Glutamatergic neuron (in vitro differentiated cells): ENCODE measurements at places on chromosomes 13 and 19. TPM values are rescaled to one million over a fixed set of nuclear protein-coding genes. Genes with fewer than 3 reads are reported as not detected.
A peak's percentile ranks its signal among the peaks of the same experiment; 100 is the strongest.

The GPX4 gene
- 210 TPM for total RNA-seq

The IGFL1 gene
- total RNA-seq = not detected

- H3K36me3 ChIP-seq = peaks cover 36% of the 10 kb centered on the region
- H3K27me3 ChIP-seq = peaks cover 11% of the 10 kb centered on the region
- H3K4me1 ChIP-seq = peaks cover 10% of the 10 kb centered on the region
- DNase-seq = no peak
- peak overlapping the region; percentile 38 for H3K27ac ChIP-seq
- H3K4me3 ChIP-seq = no peak overlapping the region
Measured at GRCh38 chr13:112902101-112902651, 66.8 kb upstream of the MCF2L start.

GRCh38 chr13:20901668-20902437 is 693 bp downstream of the XPO4 start:
- no peaks in the 10 kb centered on the region for H3K36me3 ChIP-seq
- H3K27ac ChIP-seq = peak overlapping the region; percentile 59
- H3K4me3 ChIP-seq = peak overlapping the region; percentile 97

GRCh38 chr13:23561261-23561660 is 9.0 kb upstream of the TNFRSF19 start:
- no peaks in the 10 kb centered on the region for H3K4me1 ChIP-seq
- H3K4me3 ChIP-seq = no peak overlapping the region
- no peaks in the 10 kb centered on the region for H3K27me3 ChIP-seq
- no peaks in the 10 kb centered on the region for H3K36me3 ChIP-seq
- no peak for DNase-seq

DNA sequence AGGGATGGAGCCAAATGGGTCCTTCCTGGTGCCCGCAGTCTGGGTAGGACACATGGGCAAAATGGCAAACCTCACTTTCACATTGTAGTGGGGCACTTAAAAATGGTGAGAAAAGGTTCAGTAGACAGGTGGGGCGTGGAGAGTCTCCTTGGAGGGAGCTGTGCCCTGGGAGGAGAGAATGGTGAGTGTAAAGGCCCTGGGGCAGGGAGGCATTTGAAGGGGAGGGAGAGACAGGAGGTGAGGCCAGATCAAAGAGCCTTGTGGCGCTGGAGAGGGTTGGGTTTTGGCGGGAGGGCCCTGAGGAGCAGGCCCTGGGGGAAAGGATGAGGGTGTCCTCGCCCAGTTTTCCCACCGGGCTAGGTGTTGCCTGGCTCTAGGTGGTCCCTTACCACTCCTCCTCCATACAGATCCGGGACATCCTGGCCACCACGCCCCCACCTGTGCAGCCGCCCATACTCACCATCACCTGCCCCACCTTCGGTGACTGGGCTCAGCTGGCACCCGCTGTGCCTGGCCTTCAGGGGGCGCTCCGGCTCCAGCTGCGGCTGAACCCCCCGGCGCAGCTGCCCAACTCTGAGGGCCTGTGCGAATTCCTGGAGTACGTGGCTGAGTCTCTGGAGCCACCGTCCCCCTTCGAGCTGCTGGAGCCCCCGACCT is 6.3 kb downstream of the MAP1S start:
- DNase-seq = peak; percentile 53
- peaks cover 11% of the 10 kb centered on the region for H3K4me1 ChIP-seq
- no peaks in the 10 kb centered on the region for H3K36me3 ChIP-seq
- peaks cover 4% of the 10 kb centered on the region for H3K27me3 ChIP-seq
- H3K4me3 ChIP-seq = peak overlapping the region; percentile 8
